ENCODE measurements at places on chromosomes 3 and 15.
A peak's percentile ranks its signal among the peaks of the same experiment; 100 is the strongest.

GRCh38 chr15:59501597-59501996 is 63.6 kb downstream of the FAM81A start:
- no peak for DNase-seq

GRCh38 chr3:18301781-18302180 is 123.4 kb downstream of the SATB1 start:
- no peak for DNase-seq

GRCh38 chr3:49709852-49710251 is 9.6 kb downstream of the AMIGO3 start:
- DNase-seq = no peak

DNA sequence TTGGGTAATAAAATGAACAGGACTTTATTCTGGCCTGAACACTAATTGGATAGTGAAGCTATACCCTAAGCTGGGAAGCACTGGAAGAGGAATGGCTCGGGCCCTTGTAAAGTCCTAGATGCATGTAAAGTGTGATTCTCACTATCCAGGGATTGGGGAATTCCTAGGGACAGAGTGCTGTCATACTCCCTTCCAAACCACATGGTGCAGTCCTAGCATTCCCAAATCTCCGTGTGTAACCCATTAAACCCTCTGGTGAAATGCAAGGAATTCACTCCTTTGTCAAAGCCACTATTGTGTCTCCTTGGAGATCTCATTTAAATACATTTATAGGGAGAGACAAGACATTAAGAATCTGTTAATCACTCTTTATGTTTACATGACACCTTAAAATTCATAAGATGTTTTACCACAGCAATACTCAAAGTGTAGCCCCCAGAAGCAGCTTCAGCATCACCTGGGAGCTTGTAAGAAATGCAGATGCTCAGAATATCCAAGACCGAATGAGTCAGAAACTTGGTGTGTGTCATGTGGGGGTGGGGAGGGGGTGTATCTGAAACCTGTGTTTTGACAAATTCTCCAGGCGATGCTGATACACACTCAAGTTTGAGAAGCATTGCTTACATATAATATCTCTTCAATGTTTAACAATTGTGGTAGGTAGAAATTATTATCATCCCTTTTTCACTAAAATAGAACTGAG is 121.8 kb upstream of the NPHP3 start:
- no peak for DNase-seq

DNA sequence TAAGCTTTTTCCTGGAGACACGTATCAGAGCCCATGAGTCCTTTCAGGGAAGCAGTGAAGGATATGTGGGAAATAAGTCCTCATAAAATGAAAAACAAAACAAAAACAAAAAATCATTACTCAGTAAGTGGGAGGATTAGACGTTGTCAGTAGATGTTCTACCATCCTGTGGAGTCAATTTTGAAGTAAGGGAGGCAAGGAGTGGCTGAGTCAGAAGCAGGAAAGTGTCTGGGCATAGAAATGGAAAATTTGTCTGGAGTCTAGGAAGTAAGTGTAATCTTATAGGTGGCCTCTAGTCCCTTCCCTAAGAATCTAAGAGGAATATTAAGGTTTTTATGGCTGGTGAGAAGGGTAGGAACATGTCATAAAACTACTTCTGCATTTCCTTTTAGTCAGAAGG is 339.8 kb upstream of the SEMA6D start:
- DNase-seq = no peak

DNA sequence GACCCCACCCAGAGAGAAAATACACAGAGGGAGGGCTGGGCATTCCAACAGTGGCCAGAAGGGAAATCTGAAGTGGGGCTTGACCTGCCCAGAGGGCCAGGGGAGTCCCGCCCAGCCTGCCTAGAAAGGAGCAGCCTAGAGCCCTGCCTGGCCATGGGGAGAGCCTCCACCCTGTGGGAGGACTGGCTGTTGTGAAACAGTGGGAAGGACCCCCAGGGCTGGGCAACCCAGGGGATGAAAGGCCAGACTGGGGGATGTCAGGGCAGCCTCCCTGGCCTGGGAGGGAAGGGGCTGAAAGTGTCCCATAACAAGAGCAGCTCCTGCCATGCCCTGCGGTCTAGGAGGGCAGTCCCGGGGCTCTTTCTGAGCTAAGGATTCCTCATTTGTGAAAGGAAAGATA is 69.0 kb downstream of the SLC12A8 start:
- DNase-seq = no peak

GRCh38 chr3:194382196-194382891 is 12.8 kb upstream of the LRRC15 start:
- no peak for DNase-seq

GRCh38 chr15:70387081-70387480 is 289.4 kb upstream of the TLE3 start:
- no peak for DNase-seq

DNA sequence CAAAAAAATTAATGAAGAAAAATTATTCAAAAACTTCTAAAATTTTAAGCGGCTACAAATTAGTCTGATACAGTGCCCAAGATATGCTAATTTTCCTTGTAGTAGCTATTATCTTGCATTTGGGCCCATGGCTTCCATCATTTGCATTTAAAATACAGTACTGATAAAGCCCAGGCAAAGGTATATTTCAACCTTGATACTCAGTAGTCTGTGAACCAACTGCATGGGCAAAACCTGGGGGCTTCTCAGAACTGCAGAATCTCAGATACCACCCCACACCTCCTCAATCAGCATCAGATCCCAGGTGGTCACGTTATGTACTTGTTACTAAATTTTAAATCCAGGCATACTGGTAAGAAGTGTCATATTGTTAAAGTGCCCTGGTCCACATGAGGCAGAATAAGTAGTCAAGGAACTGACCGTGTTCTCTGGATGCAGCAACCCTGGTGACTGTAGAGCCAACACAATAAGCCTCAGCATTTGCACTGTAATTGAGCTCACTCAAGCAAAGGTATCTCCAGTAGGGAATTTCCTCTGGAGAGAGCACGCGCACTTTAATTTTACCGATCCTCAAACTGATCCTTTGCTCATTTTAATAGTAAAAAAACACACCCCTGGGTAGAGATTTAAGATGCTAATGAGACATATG is 31.9 kb downstream of the ZNF385D start:
- no peak for DNase-seq

DNA sequence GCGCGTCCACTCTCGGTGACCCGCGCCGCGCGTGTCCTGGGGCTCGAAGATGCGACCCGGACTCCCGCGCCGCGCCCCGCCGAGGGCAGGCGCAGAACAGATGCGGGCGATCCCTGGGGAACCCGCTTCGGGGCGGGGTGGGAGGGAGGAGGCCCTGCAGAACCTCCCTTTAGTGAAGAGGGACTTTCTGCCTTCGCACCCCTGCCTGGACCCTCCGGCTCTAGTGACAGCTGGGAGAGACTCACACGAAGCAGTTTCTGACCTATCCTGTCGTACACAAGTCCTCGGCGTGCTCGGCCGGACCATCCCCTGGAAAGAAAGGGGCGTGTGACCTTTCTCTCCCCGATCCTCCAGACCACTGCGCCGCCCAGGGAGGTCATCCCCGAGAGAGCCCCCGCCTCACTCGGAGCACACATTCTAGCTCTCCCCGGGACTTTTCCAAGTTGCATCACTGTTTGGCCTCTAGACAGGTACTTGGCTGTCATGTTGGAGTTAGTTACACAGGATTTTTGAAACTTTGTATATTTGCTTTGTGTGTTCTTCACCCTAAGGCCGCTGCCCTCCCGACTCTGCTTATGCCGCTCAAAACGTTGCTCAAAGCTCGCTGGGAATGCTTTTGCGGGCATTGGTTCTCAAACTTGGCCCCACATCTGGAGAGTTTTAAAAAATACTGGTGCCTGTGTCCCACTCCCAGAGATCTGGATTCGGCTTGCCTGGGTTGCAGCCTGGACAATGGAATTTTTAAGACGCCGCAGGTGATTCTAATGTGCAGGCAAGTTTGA is 582 bp downstream of the CGNL1 start:
- no peak for DNase-seq

GRCh38 chr3:123881771-123882170 is 2.4 kb downstream of the MYLK start:
- DNase-seq = peak; percentile 83

GRCh38 chr3:151290673-151291072 is 12.3 kb upstream of the P2RY14 start:
- no peak for DNase-seq

- DNase-seq = no peak
Measured at GRCh38 chr3:95352471-95352870, 1289.6 kb downstream of the NSUN3 start.

DNA sequence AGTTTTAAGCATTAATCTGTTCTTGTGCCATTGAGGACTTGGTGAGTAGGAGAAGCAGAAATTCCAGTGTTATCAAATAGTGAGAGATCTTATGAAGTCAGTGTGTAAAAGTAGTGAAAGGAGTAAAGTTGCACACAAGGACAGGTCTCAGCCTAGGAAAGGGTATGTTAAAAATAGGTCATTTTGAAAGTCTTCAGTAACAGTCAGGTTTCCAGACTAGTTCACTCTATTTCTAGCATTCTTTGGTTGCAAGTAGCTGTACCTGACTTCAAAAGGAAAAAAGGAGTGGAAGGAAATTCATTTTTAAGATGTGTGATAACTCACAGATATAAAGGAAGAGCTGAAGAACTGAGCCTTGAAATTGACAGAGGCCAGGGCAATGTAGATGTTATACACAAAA is 250.1 kb upstream of the SATB1 start:
- no peak for DNase-seq

DNA sequence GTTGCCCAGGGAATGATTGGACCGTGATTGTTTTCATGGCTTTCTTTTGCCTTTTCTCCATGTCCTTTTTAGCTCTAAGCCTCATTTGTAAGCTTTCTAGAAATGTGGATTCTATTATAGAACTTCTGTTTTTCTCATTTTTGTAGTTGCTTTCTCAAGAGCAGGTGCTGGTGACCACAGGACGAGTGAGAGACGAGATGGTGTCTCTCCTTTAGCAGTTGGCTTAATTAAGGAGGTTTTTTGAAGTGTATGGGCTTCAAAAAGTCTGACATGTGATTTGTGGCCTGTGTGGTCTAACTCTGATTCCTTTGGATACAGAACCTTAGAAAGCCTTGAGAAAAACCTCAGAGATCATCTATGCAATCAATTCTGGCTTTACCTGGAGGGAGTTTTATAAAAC is 292.8 kb downstream of the LPP start:
- DNase-seq = no peak

DNA sequence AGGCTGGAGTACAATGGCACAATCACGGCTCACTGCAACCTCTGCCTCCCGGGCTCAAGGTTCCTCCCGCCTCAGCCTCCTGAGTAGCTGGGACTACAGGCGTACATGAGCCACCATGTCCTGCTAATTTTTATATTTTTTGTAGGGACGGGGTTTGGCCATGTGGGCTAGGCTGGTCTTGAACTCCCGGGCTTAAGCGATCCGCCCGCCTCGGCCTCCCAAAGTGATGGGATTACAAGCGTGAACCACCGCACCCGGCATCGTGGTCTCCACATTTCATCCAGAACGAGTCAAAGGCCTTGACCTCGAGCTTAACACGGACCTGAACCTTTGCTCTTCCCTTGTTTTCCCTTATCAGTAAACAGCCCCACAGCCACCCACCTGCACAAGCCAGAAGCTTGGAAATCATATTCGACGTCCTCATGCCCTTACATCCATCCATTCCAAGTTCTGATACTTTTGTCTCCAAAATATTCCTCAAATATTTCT is 1.4 kb upstream of the PTPN23 start:
- DNase-seq = no peak

- peak; percentile 60 for DNase-seq
Measured at GRCh38 chr15:63466378-63467192, 37.8 kb upstream of the USP3 start.

- no peak for DNase-seq
Measured at GRCh38 chr15:63019511-63020109, 22.9 kb upstream of the TPM1 start.

DNA sequence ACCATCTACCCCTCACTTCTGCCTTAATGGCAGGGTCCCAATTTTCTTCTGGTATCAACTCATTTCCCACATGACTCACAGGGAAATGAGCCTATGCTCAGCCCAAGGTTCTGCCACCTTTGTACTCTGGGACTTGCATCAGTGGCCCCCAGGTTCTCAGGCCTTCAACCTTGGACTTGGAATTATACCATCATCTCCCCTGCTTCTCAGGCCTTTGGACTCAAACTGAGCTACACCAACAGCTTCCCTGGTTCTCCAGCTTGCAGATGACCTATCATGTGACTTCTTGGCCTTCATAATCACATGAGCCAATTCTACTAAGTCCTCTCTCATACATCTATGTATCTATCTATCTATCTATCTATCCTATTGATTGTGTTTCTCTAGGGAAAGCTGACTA is 149.5 kb downstream of the PLCH1 start:
- no peak for DNase-seq

DNA sequence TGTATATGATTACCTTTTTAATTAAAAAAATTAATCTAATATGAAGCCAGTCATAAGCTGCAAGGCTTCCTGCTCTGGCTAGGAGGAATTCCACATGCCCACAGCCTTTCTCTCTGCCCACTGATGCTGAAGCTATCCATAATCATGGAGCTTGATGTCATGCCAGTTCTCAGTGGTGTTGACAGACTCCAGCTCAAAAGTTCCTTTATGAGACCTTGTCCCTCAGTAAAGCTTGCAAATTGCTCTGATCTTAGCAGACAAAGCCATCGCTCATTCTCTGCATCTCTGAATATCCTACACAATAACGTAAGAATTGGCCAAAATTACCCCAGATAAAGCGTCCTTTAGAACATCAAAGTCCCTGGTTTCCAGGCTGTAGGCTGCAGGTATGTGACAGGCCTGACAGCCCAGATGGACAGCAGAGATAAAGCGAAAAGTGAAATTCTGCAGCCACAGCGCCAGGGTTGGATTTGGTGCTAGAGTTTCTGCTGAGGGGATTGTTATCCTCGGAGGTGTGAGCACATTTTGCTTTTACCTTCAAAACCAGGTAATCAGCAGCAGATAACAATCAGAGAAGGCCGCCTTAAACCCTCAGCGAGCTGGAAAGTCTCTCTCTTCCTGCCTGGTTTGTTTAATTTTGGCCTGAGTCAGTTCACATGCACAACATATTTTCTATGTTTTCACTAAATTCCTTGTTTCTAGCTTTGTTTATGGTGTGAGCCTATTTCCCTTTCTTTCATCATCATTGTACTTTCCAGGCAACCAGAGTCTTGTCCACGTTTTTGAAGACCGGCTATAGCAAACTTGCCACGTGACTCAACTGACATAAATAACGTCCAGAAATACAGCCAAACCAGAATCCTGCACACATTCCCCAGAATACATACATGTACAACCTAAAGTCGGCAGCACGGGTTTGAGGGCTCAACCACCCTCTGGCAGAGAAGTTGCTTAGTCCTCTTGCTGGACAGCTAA is 36.6 kb upstream of the ALDH1A3 start:
- no peak for DNase-seq

DNA sequence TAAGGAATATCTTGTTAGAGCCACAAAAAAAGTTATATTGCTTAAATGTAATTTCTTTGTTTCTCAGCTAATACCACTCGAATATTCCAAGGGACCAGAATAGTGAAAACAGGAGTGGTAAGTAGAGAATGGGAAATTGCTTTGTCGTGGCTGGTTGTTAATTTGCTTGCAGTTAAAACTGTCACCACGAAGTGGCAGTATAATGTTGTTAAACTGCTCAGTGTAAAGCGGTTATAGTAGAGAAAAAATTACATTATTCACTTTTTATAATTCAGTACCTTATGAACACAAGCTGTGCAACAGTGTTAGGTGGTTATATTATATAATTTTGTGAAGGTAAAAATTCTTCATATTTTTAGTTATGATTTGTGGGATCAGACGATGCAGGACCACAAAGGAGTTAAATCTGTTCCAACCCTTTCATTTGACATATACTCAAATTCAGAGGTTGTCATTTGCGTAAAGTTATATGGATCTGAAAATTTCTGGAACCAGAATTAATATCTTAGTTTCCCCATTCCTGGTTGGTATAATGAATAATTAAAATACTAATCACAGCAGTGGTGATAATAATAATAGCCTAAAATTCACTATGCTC is 171.8 kb downstream of the FEZF2 start:
- DNase-seq = no peak

Measured in NCI-H524 treated with DMSO at 0.1 percent for 48 hours (cell line).